Adipocyte (in vitro differentiated cells): ENCODE measurements at places on chromosomes 16 and 17.

DNA sequence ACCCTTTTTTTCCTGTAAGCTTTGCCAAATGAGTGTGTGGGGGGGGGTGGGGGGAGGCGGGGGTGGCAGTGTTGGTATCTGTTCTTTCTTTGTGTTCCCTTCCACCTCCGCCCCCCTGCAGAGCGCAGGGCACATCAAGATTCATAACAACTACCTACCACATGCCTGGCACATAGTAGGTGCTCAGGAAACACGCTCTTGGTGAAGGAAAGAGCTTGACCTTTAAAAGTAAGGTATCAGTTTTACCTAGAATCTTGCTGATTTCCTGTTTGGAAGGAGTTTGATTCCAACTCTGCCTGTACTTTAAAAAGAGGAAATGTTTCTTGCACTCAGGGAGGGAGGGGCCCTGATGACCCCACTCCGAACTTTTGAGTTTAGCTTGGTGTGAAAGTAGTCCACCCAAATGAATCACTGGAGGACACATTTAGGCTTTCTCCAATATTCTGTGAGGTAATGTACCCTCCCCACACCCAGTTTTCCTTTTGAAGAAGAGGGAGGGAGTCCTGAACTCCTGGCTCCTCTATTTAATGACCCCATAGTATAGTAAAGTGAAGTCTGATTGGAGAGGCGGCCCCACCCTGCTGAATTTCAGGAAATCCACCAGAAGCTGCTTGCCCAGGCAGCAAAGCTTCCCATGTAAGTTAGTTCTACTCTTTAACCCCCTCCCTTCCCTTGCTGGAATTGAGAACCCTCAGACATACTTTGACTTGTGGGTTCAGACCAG lies 560 bp upstream of the FAM20A start:
- no peak for DNase-seq

GRCh38 chr16:56998352-56998751 lies 9.0 kb downstream of the NLRC5 start:
- no peak for DNase-seq

DNA sequence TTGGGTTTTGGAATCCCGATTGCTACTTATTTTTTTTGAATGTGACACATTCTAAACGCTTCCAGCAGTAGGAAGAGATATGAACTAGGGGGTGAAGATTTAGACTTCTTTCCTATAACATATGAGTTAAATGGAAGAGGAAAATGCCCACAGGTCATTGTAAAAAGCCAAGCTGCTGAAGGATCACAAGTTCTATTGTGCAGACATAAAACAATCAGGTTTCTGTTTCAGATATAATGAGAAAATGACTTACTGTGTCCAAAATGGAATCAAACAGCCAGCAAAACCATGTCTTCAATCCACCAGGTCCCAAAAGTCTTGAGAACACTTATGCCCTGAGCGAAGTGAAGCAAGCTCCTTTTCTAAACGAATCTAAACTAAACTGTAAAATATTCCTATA lies 157.0 kb upstream of the SOX9 start:
- DNase-seq: no peak

DNA sequence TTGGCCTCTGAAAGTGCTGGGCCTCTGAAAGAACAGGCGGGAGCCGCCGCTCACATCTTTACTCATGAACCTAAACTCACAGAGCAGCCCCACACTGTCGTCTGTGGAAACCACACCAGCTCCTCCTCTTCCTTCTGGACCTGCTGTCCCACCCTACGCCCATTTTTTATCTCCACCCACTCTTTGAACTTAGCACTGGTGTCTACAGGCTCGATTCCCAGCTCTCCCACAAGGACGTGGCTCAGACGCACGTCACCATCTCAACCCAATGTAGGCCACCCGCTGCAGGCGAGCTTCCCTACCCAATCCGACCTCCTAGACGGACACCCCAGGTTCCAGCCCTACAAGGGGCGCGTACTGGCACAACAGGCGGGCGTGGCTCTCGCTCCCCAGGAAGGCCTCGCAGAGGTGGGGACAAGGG lies 62.2 kb downstream of the NXN start:
- no peak for DNase-seq

GRCh38 chr16:75004460-75004859 lies 5.6 kb downstream of the ZNRF1 start:
- DNase-seq: no peak

- peak; percentile 45 for DNase-seq
Measured at GRCh38 chr17:62787366-62787765, 20.7 kb downstream of the MARCHF10 start.

- DNase-seq: no peak
Measured at GRCh38 chr17:11557727-11558452, 40.4 kb upstream of the DNAH9 start.

DNA sequence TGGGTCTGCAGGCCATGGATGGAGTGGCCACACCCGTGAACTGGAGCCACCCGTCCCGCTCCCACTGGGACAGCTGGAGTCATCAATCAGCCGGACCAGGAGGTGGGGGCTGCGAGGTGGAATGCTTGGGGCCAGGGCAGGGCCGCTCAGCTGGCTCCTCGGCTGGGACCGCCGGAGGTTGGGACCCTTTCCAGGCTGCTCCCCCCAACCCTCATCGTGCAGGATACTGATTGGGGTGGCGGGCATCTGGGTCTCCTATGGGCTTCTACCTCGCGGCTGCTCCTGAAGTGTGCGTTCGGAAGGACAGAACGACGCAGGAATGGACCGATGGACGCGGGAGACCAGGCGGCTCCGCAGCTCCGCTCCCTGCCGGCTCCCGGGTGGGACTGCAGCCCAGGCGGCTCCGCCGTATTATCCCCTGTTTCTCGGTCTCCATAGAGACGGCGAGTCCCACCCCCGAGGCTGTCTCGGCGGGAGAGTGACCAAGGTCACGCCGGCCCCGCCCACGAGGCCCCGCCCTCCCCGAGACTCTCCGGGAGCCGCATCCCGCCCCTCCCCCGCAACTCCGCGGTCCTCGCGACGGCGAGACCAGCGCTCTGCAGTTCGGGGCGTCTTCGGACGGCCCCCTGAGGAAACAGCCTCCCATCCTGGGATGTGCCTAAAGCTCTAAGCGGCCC lies at the start of gene TPPP3:
TPPP3 (minus strand) TSS at position 388 of the 677 bp plus-strand sequence. CDS start 2,387 bp downstream, outside the sequence.
- DNase-seq: peak; percentile 90

DNA sequence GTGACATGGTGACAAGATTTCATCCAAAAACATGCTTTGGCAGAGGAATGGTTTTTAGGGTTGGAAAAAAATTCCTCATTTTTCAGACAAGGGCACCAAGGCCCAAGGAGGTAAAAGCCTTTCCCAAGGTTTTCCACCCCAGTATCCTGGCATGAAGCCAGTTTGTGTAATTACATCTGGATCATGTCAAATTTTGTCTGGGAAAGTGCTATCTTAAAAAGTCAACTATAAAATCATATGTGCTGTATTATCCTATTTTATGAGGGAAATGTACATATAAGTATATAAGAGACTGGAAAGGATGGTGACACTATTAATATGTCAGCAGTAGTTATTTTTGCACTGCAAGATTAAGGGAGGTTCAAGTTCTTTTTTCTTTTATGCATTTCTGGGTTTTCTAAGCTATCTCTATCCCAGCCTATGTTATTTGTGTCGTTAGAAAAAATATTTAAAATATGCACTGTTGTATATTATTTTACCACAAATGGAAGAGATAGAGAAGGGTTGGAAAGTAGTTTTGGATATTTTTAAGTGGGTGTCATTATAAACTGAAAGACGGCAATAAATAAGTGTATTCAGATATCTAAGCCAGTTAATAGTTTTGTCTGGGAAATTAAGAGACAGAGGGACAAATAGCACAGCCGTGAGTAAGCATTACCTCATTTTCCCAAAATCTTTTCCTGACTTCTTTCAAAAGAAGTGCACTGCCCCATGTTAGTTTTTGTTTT lies 13.5 kb upstream of the FBXO47 start:
- peak; percentile 60 for DNase-seq

DNA sequence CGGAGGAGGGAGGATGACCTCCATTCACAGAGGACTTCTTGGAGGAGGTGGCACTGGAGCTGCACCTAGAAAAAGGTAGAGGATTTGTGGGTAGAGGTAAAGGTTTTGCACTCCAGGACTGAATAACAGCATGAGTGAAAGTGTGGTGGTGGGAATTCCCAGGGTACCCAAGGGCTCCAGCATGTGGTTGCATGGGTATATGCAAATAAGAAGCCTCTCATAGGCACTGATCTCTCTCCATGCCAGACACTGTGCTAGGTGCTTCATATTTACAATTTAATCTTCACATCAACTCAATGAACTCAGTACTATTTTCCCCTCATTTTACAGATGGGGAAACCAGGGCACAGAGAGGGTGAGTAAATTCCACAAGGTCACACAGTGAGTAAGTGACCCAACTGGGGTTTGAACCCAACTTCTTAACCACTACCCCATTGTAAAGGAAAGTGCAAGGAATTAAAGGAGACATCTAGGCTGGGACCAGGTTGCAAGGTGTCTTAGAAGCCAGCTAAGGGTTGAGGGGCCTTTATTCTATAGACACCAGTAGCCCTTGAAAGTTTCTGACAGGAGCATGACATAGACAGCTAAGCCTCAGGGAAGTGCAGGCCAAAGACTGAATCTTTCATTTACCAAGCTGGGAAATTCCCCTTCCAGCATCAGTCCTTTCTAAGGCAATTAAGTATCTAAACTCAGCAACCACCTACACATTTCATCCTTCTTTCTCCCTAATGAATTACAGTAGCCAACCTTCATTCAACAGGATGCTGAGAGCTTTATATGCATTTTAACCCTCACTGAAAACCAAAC lies 21.3 kb downstream of the SCNN1B start:
- no peak for DNase-seq

- peak; percentile 4 for DNase-seq
Measured at GRCh38 chr16:13883881-13884280, 36.1 kb upstream of the ERCC4 start.

GRCh38 chr17:30290077-30290476 lies 1.7 kb downstream of the BLMH start:
- DNase-seq: no peak

DNA sequence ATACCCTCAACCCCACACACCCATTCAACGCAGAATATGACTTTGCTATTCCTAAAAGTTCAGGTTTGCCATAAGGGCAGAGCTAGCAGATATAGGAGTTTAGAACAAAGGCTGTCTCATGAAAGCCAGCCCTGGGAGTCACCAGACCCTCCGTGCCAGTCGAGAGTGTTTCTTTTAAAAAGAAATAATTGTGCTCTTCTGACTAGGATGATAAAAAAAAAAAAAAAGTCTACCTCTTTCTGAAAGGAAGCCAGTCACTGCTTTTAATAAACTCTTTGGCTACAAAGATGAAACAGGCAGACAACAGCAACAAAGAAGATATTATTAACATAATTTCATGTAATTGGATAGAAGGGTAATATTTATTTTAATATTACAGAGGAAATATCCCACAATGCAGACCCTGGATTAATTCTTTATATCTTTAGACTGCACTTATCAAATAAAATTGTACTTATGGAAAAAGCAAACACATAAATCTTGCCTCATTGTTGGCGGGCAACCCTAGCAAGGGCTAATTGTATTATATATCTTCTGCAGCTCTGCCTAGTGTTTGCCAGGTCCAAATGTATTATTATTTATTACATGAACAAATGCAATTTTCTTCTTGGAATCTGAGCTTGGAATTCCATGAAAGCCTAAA lies 277.5 kb upstream of the DYNLRB2 start:
- DNase-seq: no peak

DNA sequence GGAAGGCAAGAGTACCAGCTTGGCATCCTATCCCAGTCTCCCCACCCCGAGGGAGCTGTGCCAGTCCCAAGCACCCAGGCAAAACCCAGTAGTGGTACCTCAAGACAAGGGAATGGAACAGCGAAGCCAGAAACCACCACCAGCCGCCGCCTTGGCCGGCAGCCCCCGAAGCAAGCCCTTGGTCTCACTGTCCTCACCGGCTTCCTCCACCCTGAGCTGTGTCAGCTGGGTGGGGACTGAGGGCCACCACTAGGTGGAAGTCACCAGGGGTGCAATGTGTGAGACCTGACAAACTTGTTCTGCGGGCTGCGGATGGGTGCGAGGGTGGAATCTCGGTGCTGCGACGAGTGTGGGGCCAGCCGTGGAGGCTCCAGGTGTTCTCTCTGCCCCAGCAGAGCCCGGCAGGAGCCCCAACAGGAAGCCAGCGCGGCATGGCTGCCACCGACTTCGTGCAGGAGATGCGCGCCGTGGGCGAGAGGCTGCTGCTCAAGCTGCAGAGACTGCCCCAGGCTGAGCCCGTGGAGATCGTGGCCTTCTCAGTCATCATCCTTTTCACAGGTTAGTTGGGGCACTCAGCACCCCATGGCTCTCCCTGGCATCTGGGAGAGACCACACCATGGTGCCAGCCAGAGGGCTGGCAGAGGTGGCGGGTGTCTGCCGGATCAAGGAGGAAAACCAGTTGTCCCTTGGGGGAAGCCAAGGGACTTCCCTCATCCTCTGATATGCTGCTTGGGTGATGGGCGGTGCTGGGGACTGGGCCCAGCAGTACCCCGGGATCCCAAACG lies 6.7 kb downstream of the SMIM5 start:
- no peak for DNase-seq

GRCh38 chr17:73090396-73091202 lies 1.9 kb downstream of the SLC39A11 start:
- no peak for DNase-seq

DNA sequence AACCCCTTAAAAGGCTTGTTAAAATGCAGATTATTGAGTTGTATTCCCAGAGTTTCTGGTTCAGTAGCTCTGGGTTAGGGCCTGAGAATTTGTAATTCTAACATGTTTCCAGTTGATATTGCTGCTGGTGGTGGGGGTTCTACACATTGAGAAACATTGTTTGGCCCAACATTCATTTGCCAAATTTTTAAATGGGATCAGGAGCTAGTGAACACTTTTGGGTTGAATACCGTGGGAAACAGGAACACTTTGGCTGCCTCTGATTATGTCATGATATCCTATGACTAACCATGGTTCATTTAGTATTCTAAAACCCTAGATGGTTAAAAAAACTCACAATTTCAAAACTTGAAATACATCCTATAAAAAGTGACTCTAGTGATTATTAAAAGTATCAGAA lies 89.3 kb downstream of the RPGRIP1L start:
- DNase-seq: no peak

DNA sequence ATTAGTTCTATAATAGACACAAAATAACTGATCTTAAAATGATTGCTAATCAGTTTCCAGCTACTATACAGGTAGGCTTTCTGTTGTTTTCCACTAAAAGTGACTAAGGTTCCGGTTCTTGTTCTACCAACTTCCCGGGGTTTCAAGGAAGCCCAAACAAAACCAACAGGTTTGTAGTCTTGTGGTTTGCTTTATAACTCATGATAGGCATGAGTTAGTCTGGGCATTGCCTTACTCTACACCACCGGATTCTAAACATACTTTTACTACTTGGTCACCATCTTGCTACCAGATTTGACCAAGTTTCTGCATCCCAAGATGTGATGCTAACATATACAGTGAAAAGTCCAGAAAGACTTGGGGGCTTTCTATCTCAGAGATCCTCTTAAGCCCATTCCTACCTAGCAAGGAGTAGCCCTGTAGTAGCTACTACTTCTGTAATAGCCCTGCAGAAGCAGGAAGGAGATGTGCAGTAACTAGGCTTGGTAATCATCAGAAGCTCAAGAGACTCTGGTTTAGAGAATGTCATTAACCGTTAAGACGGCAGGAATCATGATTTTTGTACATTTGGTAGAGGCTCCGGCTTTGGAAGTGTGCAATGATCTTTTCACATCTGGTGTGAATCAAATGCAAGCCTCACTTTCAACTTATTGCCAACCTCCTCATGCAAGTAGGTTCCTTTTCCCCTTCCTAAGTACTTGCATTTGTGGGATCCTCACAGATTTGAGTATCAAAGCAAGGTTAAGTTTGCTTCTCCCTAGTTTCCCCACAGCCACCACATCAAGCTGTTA lies 1.6 kb downstream of the FAM117A start:
- peak; percentile 21 for DNase-seq

- DNase-seq: no peak
Measured at GRCh38 chr16:57617604-57618111, 10.8 kb upstream of the ADGRG1 start.

- DNase-seq: no peak
Measured at GRCh38 chr17:51770027-51770759, 388.3 kb downstream of the CA10 start.
